ENCODE measurements at places on chromosomes 5 and 9. TPM values are rescaled to one million over a fixed set of nuclear protein-coding genes. Genes with fewer than 3 reads are reported as not detected.

The PTRH1 gene
- total RNA-seq = 30.7 TPM

The NOL8 gene
- 34.5 TPM for total RNA-seq

The SPAAR gene
- total RNA-seq = 14.3 TPM

The OR1K1 gene
- not detected for total RNA-seq

The SH3GL2 gene
- total RNA-seq = not detected

The PRUNE2 gene
- total RNA-seq = 3.2 TPM

The EPB41L4B gene
- 0.30 TPM for total RNA-seq

The PLAC8L1 gene
- not detected for total RNA-seq

The TLE4 gene
- 6.2 TPM for total RNA-seq

The ARAP3 gene
- total RNA-seq = 28.4 TPM

The NDUFA8 gene
- total RNA-seq = 55.9 TPM

The TICAM2 gene
- total RNA-seq = 1.3 TPM

The OSMR gene
- 21.4 TPM for total RNA-seq

The PITX1 gene
- total RNA-seq = 0.32 TPM

The PCDHB5 gene
- total RNA-seq = 0.46 TPM

The SH3RF2 gene
- 2.6 TPM for total RNA-seq

The PCDHAC1 gene
- under 0.01 TPM for total RNA-seq

The CD14 gene
- total RNA-seq = 1.2 TPM

The PCDHGA8 gene
- 0.97 TPM for total RNA-seq

The IL4 gene
- not detected for total RNA-seq

The QRFP gene
- total RNA-seq = not detected

The CCDC69 gene
- 4.6 TPM for total RNA-seq

The PCDHGA12 gene
- 5.2 TPM for total RNA-seq

The DMRTA1 gene
- total RNA-seq = 0.32 TPM

The BICD2 gene
- 44.4 TPM for total RNA-seq

The ERAP2 gene
- total RNA-seq = 18.8 TPM

The SAP30L gene
- 23.1 TPM for total RNA-seq

The PRRT1B gene
- total RNA-seq = not detected

The GNAQ gene
- total RNA-seq = 33.1 TPM

The STK32A gene
- not detected for total RNA-seq

The MORN5 gene
- not detected for total RNA-seq

The EFNA5 gene
- 15.0 TPM for total RNA-seq

The OMD gene
- total RNA-seq = not detected

The ASPN gene
- not detected for total RNA-seq

The CDC20B gene
- total RNA-seq = under 0.01 TPM

The PCDHGB2 gene
- total RNA-seq = 0.65 TPM

The SETX gene
- total RNA-seq = 73.7 TPM
